Hair follicle dermal papilla cell (primary cell): ENCODE measurements at places on chromosomes 5 and 9. TPM values are rescaled to one million over a fixed set of nuclear protein-coding genes. Genes with fewer than 3 reads are reported as not detected.

PLAC8L1 gene
- not detected in 2 replicates for total RNA-seq

SLC1A1 gene
- 5.4 and 8.3 TPM in 2 replicates for total RNA-seq

SUSD1 gene
- 15.4 and 17.0 TPM in 2 replicates for total RNA-seq

DMRT3 gene
- total RNA-seq = not detected in 2 replicates

FAM153A gene
- total RNA-seq = 0.24 TPM in 1 of 2 replicates, not detected in the other

PAEP gene
- total RNA-seq = not detected in 2 replicates

GBGT1 gene
- 5.8 and 7.2 TPM in 2 replicates for total RNA-seq

FABP6 gene
- not detected in 2 replicates for total RNA-seq

MYMK gene
- total RNA-seq = not detected in 2 replicates

FOXD4L6 gene
- total RNA-seq = not detected in 2 replicates

ZBED3 gene
- 1.7 and 3.1 TPM in 2 replicates for total RNA-seq

ERCC8 gene
- 21.5 and 30.5 TPM in 2 replicates for total RNA-seq

GGTA1 gene
- not detected in 2 replicates for total RNA-seq

GPR150 gene
- under 0.01 and 0.12 TPM in 2 replicates for total RNA-seq

PCDHGB2 gene
- total RNA-seq = 4.1 and 4.6 TPM in 2 replicates

AK6 gene
- total RNA-seq = 15.7 and 15.9 TPM in 2 replicates

ZNF618 gene
- total RNA-seq = 17.1 and 20.3 TPM in 2 replicates

FCHSD1 gene
- 45.5 and 51.6 TPM in 2 replicates for total RNA-seq

LCNL1 gene
- 2.4 and 3.5 TPM in 2 replicates for total RNA-seq

FOXD4L3 gene
- 0.49 TPM in 1 of 2 replicates, not detected in the other for total RNA-seq

GALNT10 gene
- 64.6 and 66.2 TPM in 2 replicates for total RNA-seq
